G401 (cell line): ENCODE measurements at places on chromosomes 12 and 14.

DNA sequence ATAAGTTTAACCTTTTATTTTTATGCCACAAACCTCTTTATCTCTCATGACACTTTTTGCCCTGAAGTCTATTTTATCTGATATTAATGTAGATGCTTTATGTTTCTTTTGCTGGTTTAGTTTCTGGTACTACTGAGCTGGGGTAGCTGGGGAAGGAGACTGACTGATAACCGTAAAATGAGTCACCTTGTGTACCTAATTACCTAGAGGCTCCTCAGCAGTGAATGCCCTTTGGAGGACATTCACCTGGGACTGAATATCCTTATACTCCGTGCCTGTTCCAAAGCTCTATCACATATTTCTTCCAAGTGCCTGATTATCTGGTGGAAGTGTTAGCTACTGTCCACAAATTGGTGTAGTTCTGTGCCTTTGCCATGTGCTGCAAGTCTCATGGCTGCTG, 13.9 kb downstream of the ATL1 start:
- DNase-seq: no peak

DNA sequence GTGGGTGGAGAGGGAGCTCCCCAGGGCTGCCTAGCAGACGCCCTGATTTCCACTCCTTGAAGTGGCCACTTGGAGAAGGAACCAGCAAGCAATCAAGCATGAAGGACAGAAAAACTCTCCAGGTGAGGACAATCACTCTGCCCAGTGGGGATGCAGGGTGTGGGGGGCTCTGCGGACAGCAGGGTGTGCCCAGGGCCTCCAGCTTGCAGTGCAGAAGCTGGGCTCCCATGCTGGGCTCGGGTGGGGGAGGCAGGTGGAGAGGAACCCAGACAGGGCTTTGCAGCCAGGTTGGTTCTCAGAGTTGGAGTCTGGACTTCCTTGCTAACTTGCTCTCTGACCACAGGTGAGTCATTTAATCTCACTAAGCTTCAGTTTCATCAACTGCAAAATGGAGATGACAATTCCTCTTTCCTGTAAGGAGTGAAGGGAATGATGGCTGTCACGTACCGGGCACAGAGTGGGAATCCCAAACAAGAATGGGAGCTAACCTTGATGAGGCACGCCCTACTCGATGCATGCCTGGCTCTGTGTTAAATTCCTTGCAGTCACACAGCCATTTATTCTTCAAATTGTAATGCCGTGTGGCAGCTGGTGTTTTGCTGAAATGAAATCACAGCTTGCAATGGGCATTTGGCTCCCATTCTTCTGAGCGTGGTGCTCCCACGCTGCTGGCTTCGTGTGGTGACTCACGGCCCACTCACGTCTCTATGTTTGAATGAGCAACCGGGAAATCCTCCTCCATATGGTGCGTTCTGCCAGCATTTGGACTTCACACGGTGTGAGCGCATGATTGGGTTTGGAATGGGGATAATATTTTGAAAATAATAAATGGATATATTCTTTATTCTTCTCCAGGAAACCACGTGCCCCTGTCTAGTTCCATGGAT, 75.2 kb downstream of the PRIMA1 start:
- DNase-seq: peak; percentile 71

DNA sequence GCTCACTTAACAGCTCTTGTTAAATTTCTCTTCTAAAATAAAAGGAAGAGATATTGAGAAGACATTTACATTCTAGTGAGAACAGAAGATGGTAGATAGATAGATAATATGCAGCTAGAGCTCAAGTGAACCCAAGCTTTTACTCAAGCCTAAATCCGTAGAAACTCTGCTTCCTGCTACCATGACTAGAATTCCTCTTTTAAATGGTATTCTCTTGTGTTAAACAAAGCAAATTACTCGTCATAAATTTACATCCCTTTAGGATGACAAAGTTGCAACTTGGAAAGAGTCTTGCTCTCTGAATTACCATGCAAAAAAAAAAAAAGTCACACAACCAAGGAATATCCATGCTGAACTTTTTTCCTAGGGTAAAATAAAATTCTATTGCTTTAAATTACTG, 160.7 kb upstream of the LRFN5 start:
- no peak for DNase-seq

GRCh38 chr14:99183716-99184115, 88.3 kb downstream of the BCL11B start:
- DNase-seq: no peak
